ENCODE measurements at places on chromosomes 6 and 20.

DNA sequence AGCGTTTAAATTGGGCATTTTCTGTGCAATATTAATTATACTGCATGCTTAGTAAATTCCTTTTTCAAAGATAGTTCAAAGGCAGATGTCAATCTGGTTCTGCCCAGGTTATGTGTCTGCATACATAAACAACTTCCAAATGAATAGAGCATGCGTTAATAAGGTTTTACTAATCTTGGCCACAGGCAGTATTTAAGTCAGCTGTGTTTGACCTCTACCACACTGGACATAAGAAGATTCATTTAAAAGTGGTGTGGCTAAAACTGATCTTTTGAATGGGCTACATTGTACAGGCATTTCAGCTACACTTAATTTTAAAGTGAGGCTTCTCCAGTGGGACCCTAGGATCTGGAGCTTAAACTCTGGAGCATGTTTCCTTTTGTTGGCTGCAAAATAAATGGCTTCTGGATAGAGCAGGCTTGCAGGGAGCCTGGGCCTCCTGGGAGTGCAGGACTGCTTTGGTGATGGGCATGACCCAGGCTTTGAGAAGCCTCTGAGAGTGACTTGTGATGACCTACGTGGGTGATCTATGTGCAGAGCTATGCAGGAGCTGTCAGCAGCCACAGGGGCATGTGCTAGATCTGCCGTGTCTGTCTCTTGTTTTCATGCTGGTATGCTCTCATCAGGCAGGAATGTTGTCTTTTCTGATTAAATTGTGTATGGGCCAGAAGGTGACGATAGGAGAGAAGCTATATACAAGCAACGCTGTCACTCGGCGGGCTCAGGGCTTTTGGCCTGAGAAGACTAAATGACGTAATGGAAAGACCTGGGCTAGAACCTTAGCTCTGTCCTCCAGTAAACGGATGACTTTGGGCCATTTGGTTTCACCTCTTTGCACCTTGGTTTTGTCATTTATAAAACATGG lies 331.2 kb downstream of the QKI start:
- peak; percentile 77 for DNase-seq

DNA sequence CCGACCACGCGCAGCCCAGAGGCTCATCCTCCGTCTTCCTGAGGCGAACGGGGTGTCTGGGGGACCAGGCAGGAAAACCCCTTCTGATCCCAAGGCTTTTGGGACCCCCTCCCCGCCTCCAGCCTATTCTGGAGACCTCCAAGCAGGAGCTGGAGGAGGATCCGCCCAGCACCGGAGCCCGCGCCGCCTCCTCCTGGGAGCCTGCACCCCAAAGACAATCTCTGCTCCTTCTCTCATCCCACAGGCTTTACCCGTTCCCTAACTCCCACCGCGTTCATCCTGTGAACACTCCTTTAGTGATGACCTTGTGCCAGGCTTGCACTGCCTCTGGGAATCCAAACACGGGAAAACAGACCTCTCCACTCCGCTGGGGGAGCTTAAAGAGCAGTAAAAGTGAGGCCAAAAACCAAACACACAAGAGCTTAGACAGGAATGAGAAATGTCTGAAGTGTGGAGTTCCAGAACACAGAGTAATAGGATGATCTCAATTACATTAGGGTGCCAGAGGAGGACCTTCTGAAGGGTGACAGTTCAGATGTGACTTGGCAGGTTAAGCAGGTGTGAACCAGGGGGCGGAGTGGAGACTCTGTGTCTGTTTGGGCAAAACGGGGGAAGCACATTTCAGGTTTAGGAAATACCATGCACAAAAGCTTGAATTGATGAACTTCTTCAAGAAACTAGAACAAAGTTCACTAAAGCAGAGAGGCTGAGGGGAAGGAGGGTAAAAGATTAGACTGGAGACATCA lies 7.6 kb downstream of the HLA-DRB5 start:
- DNase-seq = no peak

DNA sequence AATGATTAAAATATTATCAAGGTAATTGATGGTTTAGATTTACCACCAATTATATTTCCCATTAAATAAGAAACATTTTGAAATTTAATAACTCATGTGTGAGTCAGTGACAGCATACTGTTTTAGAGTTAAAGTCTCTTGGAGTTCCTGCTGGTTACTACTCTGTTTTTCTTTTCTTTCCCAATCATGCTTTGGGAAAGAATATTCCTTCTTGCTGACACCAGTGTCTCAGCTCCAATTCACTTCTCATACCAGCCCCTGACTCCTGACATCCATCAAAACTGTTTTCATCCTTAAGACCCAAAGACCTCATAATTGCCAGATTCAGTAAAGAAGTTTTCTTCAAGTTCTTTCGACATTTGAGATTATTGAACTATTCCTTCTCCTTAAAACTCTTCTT lies 50.3 kb downstream of the AIG1 start:
- no peak for DNase-seq

GRCh38 chr20:60062431-60063047 lies 104.3 kb downstream of the CDH26 start:
- DNase-seq = peak; percentile 64

GRCh38 chr6:28615955-28616747 lies 90.5 kb downstream of the GPX5 start:
- DNase-seq = no peak

- peak; percentile 82 for DNase-seq
These were observed 16.2 kb upstream of the CHRNA4 start for GRCh38 chr20:63377256-63377941.

DNA sequence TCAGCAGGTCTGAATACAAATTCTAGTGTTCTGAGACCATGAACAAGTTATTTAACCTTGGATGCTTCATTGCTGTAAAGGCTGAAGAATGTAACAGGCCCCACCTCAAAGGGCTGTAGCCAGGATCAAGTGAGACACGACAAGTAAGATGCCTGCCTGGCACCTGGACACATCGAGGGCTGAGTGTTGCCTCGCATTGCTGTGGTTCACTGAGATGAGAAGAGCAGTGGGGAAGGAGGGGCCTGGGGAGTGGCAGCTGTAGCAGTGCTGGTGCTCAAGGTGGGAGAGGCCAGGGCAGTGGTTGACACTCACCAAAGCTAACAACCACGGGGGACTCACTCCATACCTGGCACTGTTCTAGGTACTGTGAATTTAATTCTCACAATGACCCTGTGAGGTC lies 187.8 kb downstream of the KIF16B start:
- DNase-seq = no peak

DNA sequence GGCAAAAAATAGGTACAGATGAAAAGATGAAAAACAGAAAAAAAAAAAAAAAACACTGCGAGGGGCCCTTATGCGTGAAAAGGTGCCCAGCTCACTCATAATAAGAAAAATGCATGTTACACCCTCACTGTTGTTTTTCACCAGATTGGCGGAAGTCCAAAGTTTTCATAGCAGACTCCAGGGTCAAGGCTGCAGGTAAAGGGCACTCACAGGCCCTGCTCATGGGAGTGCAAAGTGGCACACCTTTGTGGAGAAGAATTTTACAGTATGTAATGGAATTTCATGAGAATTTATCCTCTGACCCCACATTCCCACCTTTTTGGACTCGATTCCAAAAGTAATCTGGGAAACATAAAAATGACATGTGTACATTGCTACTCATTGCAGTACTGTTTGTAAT lies 108.2 kb downstream of the CDKAL1 start:
- no peak for DNase-seq

DNA sequence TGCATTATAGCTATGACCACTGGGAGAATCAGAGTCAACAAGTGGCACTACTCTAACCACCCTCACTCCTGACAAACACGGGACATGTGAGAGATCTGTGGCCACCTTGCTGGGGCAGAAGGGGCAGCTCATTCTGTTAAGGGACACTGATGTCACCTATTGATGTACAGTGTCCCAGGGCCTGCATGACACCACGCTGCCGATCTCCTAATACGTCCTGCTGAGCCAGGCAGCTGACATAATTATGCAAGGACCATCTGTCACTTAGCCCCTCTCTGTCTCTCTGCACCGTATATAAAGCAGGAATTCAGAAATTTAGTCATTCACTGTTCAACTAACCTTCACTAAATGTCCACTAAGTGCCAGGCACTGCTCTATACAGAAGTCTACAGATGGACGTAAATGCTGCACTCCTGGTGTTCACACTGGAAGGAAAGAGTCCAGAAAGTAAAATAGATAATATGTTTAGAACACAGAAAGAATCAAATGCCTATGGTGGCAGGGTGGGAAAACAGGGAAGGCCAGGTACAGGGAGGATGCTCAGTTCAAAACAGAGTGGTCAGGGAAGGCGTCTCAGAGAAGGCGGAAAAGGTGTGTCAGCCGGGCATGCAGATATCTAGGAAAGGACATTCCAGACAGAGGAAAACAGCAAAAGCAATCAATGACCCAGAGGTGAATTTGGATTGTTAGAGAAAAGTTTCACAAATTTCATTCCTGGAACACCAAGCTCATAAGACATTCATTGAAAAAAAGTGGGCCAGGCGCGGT lies 173.8 kb downstream of the ZNF217 start:
- DNase-seq = peak; percentile 26

DNA sequence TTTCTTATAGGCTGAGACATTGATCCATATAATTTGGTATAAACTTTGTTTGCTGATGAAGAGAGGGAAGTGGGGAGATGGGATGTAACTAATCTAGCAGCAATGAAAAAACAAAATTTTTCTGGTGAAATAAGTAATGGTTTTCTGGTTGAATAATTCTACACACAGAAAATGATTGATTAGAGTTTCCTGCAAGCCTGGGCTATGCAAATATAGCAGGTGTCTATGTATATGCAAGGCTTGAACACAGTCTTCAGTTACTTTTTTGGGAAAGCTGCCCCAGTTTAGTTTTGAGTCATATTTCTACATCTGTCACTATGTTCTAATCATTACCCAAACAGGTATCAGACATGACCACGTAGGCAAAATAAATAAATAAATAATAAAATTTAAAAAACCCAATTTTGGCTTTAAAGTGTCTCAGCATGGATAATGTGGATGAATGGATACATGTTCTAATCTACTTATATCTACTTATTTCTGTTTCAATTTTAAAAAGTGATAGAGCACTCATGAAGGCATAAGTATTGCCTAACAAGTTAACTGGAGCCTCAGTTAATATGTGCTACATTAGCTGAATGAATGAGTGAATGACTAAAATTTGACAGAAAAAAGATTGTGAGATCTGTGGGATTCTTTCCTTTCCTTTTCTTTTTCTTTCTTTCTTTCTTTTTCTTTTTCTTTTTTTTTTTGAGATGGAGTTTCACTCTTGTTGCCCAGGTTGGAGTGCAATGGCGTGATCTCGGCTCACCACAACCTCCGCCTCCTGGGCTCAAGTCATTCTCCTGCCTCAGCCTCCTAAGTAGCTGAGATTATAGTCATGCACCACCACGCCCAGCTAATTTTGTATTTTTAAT lies 37.2 kb upstream of the TFB1M start:
- no peak for DNase-seq

GRCh38 chr6:109336221-109336961 lies 45.9 kb downstream of the CD164 start:
- DNase-seq = no peak

- DNase-seq = no peak
These were observed at the start of gene AIF1 for GRCh38 chr6:31614684-31615578. AIF1 (plus strand) TSS chr6:31615234; CDS start chr6:31615330, 96 bp downstream.

GRCh38 chr6:1820165-1820564 lies 210.4 kb downstream of the FOXC1 start:
- no peak for DNase-seq

- no peak for DNase-seq
These were observed 24.8 kb downstream of the MAN1A1 start for GRCh38 chr6:119324718-119325117.

GRCh38 chr6:44084231-44085014 lies 42.8 kb downstream of the MRPL14 start:
- peak; percentile 51 for DNase-seq

- DNase-seq = no peak
These were observed 77.1 kb downstream of the TMEM170B start for GRCh38 chr6:11614534-11615213.

- DNase-seq = no peak
These were observed 21.2 kb downstream of the SYNDIG1 start for GRCh38 chr20:24490598-24490997.

GRCh38 chr6:109396046-109396718 lies 13.9 kb upstream of the CD164 start:
- DNase-seq = no peak

GRCh38 chr6:36020154-36020553 lies 4.3 kb downstream of the SLC26A8 start:
- no peak for DNase-seq

GRCh38 chr6:109440331-109441068 lies at the start of the genes PPIL6 and SMPD2:
PPIL6 (minus strand) TSS chr6:109440628; CDS start chr6:109440590, 38 bp downstream.
SMPD2 (plus strand) TSS chr6:109440724; CDS start chr6:109441122, 398 bp downstream.
- peak; percentile 85 for DNase-seq

- peak; percentile 40 for DNase-seq
These were observed 155.7 kb upstream of the PRSS16 start for GRCh38 chr6:27091661-27092315.

DNA sequence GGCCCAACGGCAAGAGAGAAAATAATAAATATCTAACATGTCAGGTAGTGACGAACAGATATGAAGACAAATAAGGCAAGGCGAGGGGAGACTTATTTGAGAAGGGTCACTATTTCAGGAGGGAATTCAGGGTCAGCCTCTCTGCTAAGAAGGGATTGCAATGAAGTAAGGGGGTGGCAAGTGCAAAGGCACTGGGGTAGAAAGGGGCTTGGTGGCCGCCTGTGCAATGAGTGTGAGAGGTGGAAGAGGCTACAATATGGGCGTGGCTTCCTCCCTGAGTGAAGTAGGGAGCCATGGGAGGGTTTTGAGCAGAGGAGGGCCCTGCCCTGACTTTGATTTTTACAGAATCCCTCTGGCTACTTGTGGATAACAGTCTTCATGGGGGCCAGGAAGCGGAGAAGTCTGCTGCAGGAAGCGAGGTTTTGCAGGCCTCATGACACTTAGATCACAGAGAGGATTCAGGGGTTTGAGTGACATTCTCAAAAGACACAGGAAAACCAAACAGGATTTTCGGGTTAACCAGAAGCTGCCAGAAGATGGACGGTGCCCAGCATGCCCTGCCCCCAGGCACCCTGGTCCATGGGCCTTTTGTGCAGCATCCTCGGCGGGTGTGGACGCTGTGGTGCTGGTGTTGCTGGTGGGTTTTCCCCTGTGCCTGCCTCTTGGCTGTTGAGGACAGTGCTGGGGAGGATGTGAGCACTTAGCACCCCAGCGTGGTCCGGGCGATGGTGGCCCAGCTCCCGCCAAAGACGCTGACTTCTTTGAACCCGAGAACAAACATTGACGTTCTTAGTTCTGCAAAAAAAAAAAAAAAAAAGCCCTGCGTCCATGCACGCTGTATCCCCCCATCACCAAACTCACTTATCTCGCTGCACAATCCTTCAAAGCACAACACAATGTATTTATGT lies 124.2 kb upstream of the PTPN1 start:
- no peak for DNase-seq
